ENCODE measurements at places on chromosomes 2 and 18.
A peak's percentile ranks its signal among the peaks of the same experiment; 100 is the strongest.

GRCh38 chr2:127014630-127015029, 92.3 kb downstream of the BIN1 start:
- DNase-seq = no peak

- DNase-seq = no peak
These were observed 338.0 kb downstream of the NYAP2 start for GRCh38 chr2:225737556-225737955.

GRCh38 chr2:105391058-105391627, 7.7 kb downstream of the FHL2 start:
- no peak for DNase-seq

DNA sequence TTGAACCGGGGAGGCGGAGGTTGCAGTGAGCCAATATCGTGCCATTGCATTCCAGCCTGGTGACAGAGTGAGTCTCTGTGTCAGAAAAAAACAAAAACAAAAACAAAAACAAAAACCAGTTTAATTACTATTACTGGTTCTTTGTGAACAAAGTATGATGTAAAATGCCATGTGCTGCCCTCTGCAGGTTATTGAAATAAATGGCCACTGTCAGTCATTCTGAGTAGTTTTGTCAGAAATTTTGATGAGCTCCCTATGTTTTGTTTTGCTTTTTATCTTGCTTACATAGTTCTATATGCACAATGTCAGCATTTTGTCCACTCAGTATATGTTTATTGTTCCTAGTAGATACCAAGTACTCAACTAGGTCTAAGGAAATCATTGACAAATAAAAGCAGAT, 423.6 kb upstream of the CHST9 start:
- DNase-seq = no peak

DNA sequence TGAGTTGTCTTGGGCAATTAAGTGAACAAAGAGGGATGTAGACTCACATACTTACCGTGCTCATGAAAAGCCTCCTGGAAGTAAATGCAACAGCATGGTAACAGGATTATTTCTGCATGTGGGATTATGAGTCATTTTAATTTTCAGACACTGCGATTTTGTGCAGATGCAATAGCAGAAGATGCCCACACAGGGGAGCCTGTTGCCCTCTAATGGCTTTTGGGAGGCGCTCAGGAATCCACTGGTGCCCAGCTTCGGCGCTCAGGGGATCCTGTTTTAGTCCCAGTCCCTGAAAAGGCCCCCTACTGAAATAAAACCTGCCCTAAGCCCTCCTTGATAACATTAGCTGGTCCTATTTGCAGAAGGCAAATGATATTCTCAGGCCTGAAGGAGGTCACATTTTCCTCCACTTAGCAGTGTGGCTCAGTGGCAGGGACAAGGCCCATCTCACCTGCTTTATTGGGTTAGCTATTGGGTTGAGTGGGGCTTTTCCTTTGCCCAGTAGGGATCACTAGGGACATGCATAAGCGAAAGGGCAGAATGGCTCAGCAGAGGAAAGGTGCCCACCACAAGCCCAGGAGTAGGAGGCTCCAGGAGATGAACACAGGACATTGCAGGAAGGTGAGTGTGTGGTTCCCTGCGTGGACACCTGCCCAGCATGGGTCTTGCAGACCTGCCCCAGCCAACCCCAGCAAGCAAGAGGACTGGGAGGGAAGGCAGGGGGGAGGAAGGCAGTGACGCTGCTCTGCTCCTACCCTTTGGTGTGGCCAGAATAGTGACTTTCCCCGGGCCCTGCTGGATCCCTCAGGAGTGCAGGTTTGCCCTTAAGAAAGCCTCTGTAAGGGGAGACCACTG, 26.5 kb upstream of the KCNS3 start:
- DNase-seq = peak; percentile 33

DNA sequence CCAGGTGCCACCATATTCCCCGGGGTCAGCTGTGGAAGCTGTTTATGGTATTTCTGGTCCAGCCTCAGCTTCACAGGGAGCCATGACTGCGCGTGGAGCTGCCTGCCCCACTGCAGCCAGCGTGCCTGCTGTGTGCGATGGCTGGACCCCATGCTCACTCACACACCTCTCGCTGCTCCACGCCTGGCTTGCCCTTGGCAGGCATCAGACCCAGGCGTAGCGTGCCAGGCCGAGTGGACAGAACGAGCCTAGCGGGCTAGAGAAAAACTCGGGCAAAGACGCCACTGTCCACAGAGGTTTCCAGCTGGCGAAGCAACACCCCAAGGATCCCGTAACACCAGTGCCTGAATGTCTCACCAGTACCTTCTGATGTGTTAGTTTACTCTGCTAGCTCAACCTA, 42.9 kb upstream of the PEX13 start:
- DNase-seq = no peak

GRCh38 chr2:46564350-46564749, 85.0 kb downstream of the TMEM247 start:
- DNase-seq = no peak

DNA sequence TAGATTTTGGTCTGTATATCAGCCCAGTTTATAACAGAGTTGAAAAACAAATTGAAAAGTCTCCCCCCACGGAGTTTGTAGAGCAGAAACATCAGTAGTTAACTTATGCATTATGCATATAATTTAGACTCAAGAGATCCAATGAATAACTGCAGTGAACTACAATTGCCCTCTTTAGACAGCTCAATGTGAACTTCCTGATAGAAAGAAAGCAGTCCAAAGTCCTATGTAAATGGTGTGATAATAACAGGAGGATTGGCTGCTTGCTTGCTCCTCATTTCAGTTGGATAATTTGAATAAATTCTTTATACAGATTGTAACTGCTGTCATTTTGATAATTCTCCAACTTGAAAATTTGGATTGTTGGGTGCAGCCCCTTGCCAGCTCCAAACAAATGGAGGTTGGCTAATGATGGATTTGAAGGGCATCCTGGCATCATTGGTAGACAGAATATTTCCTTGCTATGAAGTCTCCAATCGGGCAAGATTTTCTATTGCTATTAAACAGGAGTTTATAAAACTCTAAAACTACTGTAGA, 297.1 kb downstream of the ASXL3 start:
- no peak for DNase-seq

GRCh38 chr2:150095361-150096095, 391.9 kb downstream of the RND3 start:
- peak; percentile 51 for DNase-seq

- no peak for DNase-seq
These were observed 60.2 kb downstream of the CDCA7 start for GRCh38 chr2:173414823-173415322.

DNA sequence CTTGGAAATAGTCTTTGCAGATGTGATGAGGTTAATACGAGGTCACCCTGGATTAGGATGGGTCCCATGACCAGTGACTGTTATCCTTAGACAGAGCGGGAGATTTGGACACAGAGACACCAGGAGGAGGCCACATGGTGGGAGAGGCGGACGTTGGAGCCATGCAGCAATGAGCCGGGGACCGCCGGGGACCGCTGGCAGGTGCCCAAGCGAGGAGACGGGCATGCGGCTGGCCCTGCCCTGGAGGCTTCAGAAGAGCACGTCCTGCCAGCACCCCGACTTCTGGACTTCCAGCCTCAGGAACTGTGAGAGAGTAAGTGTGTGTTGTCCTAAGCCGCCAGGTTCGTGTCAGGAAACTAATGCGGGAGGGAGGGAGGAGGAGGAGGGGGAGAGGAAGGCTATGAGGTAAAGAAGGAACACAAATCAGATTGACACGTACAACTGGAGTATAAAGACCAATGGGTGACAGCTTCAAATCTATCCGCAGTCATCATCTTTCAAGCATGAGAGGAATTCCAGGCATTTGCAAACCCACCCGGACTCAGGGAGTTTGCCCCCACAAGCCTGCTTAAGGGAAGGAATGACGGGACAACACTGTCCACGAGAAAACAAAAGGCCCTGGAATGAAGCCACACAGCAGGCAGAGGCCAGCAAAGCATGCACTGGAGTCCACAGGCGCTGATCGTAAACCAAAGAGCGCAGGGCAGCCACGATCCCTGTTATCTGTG, 11.6 kb upstream of the BOK start:
- DNase-seq = no peak

DNA sequence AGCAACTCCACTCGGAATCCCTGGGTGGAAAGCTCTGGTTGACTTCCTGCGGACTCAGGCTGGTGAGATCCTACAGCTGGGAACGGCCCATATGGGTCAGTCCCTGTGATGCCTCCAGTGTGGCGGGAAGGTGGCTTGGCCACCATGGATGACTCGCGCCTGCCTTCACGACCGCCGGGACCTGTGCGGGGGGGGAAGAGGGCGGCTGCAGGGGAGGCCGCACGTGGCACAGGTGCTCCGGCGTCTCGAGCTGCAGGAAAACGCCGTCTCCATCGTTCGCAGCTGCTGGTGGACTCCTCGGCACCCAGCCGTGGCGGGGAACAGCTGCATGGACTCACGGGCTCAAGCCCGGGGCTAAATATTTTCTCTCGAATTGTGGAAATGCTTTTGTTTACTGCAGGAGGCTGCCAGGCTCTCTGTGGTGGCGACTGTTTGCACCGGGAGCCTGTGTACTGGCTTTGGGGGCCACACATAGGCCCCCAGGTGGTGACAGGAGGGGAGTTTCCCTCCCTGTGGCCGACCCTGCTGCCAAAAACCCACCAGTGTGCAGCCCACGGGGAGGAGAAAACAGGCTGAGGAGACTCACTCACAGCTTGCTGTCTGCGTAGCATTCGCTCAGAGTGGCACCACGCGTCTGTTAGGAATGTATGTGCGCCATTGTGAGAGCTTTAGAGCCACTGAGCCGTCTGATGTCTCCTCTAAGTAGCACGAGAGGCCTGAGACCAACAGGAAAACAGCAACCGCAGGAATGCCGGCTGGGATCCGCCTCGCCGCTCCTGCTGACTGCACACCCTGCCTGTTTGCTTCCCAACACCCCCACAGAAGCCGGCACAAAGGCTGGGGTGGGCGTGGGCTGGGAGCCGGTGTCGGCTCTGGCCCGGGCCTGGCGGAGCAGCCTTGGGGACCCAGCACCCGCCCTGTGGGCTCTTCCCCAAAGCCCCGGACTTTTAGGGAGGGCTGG, 89.2 kb downstream of the NFATC1 start:
- DNase-seq = no peak

GRCh38 chr2:193272011-193272410, 1077.3 kb upstream of the TMEFF2 start:
- DNase-seq = no peak

DNA sequence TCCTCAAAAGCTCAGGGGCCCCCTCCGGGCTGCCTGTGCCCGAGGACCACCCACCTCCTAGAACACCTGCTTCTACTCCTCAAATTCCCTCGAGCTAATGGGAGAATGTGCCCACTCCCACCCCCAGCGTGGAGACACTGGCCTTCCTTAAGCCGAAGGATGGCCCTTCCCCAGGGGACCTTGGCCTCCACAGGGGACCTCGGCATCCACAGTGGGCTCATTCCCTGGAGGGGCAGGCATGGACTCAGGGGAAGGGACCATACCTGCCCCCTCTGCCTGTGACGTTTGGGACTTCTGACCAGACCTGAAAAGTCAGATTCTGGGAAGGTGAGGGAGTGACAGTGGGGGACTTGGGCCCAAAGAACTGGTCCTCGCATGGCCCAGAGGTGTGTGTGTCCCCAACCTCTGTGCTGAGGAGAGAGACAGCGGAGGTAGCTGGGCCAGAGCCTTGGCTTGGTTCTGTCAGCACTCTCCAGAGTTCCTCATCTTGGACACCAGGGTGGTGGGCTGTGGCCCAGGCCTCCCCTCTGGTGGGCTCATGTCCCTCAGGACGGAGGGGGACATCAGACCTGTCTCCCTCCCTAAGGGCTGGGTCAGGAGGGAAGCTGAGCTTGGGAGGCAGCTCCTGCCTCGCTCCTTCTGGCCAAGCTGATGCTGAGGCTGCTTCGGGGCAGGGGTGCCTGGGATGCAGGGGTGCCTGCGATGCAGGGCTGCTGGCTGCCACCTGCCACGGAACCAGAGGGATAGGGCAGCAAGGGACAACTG, 240.4 kb downstream of the HAUS1 start:
- no peak for DNase-seq
